ENCODE measurements at places on chromosomes 5 and 9.

DNA sequence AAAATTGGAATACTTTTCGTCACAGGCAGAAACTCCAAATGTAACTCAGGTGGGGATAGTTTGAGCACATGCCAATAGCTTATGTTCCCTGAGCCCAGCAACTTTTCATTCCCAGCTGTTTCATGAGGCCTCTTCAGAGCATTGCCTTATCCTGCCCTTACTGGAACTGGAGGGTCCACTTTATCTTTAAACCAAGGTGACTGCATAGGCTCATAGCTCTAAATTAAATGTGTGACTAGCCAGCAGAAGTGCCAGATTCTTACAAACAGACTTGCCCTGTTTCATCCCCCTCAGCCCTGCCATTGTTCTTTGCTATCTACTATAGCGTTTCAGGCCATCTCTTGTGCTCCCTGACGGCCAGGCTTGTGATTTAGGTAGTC is 8.1 kb upstream of the LCP2 start:
- no peak for DNase-seq

DNA sequence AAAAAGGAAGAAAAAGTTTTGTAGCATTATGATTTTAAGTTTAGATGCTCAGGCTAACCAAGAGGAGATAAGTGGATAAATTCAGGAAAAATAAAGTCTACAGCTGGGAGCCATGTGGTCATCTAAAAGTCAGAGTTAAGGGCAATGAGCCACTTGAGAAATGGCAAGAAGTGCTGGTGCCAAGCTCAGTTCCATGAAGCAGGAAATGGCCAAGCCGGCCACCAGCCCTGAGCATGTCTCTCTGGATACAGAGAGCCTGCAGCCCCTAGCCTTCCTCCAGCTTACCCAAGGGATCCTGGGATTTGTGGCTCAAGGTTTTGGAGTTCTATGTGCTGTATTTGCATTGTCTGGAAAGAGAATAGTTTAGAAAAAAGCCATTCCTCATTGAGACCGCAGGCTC is 12.2 kb upstream of the S1PR3 start:
- DNase-seq, result no peak

DNA sequence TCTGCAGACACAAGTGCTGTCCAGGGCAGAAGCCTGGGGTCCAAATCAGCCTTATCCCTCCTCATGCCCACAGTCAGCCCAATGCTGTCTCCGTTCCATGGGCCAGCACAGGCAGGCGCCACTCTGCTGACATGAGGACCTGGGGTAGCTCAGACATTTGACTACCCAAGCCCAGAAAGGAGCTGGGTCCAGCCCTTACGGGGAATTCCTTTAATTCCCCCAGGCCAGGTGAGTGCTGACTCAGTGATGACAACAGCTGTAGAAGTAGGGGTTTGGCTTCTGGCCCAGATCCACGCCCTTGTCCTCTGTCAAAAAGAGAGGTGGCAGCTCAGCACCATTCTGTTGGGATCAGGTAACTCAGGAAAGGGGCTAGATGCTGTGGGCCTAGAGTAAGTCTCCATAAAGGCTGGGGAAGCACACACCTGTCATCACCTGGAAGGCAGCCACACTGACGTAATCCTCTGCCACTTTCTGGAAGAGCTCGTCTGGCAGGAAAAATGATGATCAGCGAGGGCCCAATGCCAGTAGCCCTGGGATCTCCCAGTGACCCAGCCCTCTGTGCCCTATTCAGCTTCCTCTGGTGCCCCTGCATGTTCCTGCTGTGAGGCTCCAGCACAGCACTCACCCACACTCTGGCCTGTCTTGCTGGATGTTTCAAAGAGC is 1.9 kb downstream of the RAB24 start:
- DNase-seq, result no peak

DNA sequence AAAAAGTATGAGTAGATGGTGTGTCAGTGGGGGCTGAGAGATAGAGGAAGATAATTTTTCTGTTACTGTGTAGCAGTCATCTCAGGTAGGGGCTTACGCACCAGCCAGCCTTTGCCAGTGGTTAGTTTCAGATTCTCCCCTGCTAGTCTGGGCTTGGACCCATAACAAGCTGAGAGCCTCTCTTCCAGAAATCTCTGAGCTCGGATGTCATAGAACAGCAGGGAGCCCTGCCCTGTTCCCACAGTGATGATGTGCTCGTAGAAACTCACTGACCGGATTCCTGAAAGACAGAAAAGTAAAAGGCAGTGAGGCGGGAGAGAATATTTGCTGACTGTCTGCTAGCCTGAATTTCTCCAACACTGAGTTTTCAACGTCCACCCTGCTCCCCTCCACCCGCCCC is 37.2 kb downstream of the DCAF12 start:
- no peak for DNase-seq

DNA sequence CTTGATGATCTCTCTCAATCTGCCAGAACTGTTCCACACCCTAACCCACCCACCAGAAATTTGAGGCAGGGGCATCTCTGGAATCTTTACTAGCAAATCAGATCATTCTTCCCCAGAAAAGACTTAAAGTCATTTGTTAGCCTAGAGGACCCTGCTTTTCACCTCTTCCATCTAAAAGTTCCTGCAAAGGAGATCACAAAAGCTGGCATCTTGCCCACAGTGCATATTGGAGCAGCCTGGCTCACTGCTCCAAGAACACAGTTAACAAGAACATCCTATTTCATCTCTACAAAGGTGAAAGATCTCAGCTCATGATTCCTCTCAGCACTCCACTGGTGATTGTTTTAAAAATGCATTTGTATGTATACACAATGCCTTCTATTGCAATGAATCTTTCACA is 36.3 kb downstream of the GABRP start:
- no peak for DNase-seq

DNA sequence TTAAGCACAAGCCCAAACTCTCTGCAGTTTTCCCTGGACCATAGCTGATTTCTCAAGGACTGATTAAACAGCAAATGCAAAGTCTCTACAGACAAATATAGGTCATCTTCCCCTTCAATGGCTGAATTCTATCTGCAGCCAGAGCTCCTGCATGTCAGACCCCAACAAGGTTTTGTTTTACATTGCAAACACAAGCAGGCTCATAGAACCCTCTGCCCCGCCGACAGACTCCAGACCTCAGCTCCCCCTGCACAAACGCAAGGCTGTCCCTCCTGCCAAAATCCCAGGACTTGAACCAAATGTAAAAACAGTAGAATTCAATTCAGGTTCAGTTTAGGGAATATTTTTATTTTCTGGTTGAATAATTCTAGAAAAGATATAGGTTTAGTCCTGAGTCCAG is 526.7 kb upstream of the TRPC7 start:
- no peak for DNase-seq

GRCh38 chr9:134837529-134837928 is 43.1 kb upstream of the FCN2 start:
- no peak for DNase-seq

DNA sequence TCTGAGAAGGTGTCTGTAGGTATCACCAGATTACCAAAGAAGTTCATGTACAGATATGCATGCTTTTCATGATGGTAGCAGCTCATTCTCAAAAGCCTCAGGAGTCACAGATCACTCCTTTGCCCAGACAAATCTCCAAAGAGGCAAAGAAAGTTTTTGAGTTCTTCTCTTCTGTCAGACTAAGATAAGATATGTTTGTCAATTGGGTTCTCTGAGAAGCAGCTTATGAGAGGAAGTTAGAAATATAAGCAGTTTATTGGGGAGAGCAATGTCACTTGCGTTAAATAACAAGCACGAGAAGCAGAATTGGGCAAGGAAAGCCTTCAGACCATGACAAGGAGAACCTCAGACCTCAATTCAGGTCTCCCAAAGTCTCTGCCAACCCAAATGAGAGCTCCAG is 219.2 kb upstream of the KLF4 start:
- no peak for DNase-seq

- DNase-seq, result no peak
These were observed 18.4 kb downstream of the AGXT2 start for GRCh38 chr5:35029333-35029732.

- DNase-seq, result no peak
These were observed 199.1 kb upstream of the SLC30A5 start for GRCh38 chr5:68894673-68895072.

DNA sequence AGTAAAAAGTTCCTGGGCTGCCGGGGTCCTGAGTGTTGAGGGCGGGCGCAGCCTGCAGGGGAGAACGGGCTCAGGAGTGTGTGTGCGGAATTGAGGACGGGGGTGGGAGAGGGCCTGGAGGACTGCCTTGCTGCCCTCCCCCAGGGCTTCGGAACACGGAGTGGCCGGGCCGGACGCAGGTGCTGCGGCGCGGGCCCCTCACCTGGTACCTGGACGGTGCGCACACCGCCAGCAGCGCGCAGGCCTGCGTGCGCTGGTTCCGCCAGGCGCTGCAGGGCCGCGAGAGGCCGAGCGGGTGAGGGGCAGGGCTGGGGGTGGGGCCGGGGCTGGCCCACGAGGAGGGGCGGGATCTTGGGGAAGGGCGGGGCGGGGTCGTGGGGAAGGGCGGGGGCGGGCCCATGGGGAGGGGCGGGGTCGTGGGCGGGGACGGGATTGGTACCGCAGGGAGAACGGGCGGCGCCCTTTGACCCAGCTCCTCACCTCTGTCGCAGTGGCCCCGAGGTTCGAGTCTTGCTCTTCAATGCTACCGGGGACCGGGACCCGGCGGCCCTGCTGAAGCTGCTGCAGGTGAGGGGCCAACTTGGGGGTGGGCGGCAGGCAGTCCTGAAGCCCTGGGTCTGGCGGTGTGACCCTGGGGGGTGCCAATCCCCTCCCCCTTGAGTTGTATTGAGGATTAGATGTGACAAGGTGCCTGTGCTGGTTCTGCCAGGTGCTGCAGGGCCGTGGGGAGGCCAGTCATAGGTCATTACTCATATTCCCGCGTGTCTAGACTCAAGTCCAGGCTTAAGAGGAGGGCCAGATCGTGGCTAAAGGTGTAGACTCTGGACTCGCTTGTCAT is 7.1 kb downstream of the FPGS start:
- DNase-seq, result no peak

DNA sequence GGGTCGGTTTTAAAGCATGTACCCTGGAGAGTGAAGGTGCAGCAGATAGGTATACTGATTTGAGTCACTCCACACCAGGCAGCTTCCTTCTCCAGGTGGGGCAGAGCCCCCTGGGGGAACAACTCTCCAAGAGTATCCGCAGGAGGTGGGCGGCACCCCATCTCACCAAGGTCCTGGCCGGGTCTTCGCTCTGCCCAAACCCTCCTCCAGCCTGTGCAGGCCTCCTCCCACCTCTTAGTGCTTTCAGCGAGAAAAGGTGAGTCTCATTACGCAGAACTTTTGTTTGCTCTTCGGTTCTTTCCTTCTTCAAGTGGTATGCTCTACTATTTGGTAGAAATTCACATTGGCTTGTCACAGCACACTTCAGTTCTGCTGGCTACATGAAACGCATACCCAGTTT is 13.7 kb downstream of the SPACA9 start:
- DNase-seq, result no peak

DNA sequence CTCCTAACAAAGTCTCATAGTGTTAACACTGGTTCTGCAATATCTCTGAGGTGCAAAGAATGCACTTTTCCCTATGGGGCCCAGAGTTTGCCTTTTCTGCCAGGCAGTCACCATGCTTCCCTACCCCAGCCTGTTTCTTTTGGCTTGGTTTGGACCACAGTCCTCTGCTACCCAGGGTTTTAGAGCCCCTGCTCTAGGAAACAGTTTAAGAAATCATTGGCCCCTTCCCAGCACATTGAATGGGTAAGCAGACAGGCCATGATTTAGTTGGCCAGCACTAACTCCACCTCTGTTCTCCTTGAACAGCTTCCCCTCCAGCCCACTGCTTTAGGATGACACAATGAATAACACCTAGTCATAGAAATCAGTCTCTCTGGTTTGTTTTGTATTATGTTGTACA is 73.2 kb downstream of the UBAP1 start:
- DNase-seq, result no peak

- DNase-seq, result no peak
These were observed 5.4 kb downstream of the SNCB start for GRCh38 chr5:176624938-176625337.

DNA sequence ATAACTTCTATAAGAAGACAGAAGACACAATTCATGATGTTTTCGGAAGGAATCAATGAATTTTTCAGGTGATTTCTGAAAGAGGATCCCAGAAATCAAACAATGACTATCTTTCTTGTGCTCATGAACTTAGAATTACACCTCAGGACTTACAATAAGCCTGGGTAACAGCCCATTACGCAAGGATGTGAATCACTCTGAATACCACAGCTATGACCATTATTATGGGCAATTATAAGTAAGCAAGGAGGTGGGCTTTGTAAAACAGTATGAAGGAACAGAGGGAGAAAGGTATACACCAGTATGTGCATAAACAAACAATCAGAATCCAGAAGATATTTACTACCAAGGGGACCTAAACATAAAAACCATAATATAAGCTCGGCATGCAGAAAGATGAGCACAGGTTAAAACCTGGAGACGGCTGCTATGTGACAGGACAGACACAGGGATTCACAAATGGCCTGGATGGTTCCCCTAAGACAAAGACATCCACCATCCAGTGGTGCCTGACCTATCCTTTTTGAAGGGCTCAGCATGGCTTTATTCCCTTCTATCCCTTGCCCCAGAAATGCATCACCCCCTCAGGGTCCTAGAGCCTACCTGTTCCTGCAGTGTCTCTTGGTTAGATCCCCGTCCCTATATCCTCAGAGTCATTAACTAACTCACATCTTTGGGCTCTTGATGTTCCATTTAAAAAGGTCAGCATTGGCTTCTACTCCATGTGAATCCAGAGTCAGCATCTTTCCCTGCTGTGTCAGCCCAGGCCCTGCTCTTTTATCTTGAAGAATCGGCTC is 21.8 kb upstream of the PPP2CA start:
- no peak for DNase-seq

GRCh38 chr9:93589688-93590087 is 13.3 kb downstream of the PHF2 start:
- no peak for DNase-seq

GRCh38 chr5:9499498-9499876 is 46.4 kb downstream of the SEMA5A start:
- no peak for DNase-seq

DNA sequence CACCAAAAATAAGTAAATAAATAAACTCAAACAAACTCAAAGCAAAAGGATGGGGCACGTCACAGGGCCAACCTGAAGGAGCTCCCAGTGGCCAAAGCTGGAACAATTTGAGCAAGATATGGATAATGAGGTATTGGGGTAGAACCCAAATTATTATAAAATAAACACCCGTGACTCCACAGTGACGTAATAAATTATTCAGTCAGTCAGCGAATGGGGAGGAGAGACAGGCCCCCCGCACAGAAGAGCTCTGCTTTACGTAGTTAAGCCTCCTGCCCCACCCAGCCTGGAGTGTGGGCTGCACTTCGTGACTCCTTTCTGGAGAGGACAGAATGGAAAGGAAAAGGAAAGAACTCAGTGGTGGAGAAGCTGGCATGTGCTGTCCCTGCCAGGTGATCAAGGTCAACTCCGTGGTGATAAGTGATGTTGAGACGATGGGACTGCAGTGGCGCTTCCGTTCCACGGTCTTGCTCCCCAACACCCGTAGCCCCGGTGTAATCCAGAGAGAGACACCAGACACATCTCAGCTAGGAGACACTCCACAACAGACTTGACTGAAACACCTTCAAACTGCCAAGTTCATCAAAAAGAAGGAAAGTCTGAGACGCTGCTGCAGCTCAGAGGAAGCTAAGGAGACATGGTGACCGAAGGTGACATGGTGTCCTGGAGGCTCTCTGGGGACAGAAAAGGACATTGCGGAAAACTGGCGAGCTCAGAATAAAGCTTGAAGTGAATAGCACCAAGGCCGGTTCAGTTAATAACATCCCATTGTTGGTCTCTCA is 83.3 kb upstream of the COL5A1 start:
- DNase-seq, result no peak

All from CD4-positive, alpha-beta T cell (primary cell).